ENCODE measurements at places on chromosomes 3 and 15.

DNA sequence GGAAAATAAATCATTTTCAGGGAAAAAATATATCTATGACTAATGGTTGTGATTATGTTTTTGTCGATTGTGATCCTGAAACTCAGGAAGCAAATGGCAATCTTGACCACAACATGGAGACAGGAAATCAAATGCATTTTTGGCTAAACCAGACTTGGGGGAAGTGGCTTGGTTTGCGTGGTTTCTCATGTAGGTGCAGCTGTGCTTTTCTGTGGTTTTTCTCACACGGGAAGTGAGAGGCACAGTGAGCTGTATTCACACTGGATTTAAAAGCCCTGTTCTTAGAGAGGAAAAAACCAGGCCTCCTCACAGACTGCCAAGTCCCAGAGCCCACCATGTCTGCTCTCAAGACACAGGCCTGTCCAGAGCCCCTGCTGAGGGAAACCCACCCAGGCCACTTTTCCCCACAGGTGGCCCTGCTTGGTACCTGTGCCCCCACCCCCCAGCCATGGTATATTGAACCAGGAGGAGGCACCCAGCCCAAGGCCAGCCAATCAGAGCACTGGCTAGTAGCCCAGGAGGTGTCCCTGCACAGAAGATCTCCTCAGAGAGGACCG lies 46.1 kb downstream of the BTD start:
- peak; percentile 42 for DNase-seq

- DNase-seq: no peak
These were observed 135.0 kb upstream of the PRICKLE2 start for GRCh38 chr3:64360280-64360679.

DNA sequence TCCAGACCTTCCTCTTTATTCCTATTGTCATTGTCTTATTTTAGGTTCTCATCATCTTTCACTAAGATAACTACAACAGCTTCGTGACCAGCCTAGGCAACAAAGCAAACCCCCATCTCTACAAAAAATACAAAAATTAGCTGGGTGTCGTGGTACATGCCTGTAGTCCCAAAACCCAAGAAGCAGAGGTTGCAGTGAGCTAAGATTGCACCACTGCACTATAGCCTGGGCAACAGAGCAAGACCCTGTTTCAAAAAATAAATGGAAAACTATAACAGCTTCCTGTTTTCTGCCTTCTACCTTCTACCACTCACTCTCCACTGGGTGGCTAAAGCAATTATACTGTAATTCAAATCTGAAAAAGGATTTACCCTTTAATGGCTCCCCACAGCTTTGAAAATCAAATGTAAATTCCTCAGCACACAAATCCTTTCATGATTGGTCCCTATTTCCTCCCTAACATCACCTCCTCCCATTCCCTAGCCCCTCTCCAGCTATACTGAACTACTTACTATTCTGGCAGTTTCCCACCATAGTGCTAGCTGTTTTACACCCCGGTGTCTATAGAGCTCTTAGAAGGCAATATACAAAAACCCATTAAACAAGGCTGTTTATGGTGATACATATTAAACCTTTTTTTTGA lies 33.4 kb downstream of the LRRFIP2 start:
- DNase-seq: no peak

- DNase-seq: no peak
These were observed 135.7 kb downstream of the LRIG1 start for GRCh38 chr3:66365080-66365479.

GRCh38 chr15:43489191-43489590 lies 3.8 kb downstream of the TP53BP1 start:
- no peak for DNase-seq

GRCh38 chr3:31361371-31362273 lies 171.1 kb upstream of the STT3B start:
- no peak for DNase-seq

- no peak for DNase-seq
These were observed 6.1 kb downstream of the ULK3 start for GRCh38 chr15:74836846-74837245.

DNA sequence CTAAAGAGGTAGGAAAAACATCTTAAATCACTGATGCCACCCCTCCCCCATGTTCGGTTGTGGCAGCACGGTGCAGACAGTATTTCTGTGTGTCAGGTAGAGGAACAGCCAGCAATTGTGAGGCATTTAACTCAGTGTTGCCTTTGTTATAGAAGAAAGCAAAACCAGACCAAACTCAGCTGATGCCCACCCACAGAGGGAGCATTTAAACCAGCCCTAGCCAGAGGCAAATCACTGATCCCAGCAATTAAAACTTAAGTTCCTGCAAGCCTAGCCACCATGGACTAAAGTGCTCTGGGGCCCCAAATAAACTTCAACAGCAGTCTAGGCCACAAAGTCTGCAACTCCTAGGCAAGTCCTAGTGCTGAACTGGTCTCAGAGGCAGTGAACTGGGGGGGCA lies 94.5 kb downstream of the CFAP20DC start:
- DNase-seq: no peak

GRCh38 chr15:77634266-77634962 lies 1.7 kb upstream of the LINGO1 start:
- DNase-seq: peak; percentile 28

DNA sequence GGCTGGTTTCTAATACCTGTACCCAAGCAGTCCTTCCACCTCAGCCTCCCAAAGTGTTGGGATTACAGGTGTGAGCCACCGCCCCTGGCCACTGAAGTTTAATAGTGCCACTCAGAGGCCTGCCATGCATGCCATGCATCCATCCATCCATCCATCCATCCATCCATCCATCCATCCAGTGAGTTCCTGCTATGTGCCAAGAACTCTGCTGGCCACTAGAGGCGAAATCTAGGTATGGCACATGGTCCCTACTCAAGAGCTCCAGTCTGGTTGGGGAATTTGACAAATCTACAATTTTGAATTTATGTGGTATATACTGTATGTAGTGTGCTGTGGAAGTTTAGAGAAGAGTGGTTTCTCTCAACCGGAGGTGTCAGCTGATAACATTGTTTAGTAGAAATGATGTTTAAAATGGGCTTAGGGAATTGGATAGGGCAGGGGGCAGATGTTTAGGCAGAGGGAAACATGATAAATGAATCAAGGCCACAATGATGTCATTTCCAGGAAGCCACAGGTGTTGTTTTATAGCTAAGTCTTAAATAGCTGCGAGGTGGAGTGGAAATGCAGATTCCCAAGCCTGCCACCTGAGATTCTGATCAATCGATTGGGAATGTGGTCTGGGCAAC lies 384.4 kb upstream of the C2CD4B start:
- no peak for DNase-seq

DNA sequence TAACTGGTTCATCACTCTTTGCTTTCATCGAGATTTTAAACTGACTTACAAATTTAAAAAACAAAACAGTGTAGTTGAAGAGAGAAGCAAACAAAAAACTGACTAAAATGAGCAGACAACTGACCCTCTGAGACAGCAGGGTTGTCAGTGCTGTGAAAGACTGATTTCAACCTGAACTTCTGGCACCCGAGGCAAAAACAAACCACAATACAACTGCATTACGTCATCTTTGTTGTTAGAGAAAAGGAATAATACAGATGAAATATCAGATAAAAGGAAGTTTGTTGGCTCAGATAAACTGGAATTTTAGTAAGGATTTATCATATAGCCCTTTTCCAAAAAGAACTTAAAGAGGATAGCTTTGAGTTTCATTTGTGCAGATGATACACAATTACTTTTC lies 51.1 kb downstream of the PARP15 start:
- DNase-seq: no peak

DNA sequence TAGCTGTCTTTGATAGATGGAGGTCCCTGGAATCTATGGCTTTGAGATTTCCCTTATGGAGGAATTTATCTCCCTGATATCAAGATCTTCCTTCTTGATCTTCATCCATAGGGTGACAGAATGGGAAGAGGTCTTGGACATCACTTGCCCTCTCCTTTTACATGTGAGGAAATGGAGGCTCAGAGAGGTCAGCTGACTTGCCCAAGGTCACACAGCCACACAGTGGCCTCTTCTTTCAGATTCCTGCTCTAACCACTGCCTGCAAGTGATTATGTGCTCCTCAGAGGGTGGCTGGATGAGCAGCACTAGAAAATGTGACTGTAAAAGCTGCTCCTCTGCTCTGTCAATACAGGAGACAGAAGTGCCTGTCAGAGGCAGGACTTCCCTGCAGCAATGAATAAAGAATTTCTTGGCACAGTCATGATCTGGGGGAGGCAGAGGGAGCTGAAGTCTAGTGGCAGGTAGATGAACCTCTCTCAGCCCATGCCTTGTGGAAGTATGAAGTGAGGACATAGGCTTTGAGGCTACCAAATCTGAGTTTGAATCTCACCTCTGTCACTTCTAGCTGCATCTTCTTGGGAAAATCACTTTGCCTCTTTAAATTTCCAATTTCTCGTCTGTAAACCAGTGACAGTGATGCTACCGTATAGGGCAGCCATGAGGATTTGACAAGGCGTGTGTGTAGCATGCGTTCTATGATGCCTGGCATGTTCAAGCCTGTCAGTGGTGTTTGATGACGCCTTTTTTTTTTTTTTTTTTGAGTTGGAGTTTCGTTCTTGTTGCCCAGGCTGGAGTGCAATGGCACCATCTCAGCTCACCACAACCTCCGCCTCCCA lies 12.0 kb downstream of the SSUH2 start:
- no peak for DNase-seq

- no peak for DNase-seq
These were observed 103.9 kb upstream of the SLC6A11 start for GRCh38 chr3:10712121-10712520.

GRCh38 chr3:127739347-127740135 lies 66.8 kb downstream of the ABTB1 start:
- DNase-seq: no peak

GRCh38 chr15:53412542-53412941 lies 346.9 kb downstream of the WDR72 start:
- no peak for DNase-seq

- no peak for DNase-seq
These were observed 9.9 kb downstream of the ALDH1A3 start for GRCh38 chr15:100889385-100890050.

GRCh38 chr3:77271306-77271705 lies 231.4 kb downstream of the ROBO2 start:
- DNase-seq: no peak

- DNase-seq: no peak
These were observed 82.4 kb upstream of the HERC1 start for GRCh38 chr15:63915873-63916771.

GRCh38 chr3:143222505-143222904 lies 102.9 kb downstream of the CHST2 start:
- DNase-seq: no peak

- DNase-seq: no peak
These were observed 283.2 kb upstream of the STT3B start for GRCh38 chr3:31249545-31249944.

DNA sequence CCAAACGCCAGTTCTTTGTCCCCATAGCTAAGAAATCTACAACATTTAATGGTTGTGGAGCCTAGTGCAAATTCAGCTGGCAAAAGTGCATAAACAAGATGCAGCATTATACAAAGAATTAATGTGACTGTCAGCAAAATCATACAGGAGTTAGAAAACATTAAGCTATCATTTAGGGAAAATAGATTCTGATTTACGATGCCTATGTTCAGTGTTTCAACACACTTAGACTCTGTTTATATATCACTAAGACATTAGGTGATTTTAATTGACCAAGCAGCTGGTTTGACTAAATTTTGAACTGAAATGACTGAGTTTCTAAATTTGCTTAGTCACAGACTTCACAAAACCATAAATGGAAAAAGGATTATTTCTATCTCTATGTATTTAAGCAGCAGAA lies 1076.8 kb downstream of the TBL1XR1 start:
- no peak for DNase-seq

DNA sequence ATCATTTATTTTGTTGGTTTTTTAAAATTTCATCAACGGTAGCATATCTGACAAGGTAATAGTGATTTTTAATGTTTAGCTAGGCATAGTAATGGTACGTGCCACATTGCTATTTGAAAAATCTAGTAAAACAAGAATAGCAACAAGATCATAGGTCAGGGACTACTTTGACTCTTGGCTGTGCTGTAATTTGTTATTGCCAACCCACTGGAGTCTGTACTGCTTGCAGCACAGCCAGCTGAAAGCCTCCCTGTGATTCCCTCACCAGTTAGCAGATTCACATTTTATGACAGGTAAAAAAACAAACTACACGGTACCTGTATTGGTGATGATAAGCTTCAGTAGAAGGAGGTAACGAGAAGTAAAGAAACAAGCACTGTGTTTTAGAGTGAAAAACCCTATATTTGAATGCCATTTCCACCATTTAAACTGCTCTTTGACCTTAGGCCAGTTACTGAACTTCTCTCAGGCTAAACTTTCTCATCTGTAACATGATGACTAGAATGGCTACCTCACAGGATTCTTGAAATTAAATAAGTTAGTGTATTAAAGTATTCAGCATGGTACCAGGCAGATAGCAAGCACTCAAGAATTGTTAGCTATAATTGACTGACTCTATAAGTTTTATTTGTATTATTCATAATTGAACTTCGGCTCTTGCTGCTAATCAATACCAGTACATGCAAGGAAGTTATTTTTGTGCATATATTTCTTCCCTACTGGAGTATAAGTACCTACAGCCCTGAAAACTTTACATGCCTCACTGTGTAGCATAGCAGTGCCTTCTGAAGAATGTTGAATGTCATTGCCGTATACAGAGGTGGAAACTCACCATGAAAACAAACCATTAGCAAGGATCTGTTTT lies 16.1 kb downstream of the FILIP1L start:
- DNase-seq: no peak

DNA sequence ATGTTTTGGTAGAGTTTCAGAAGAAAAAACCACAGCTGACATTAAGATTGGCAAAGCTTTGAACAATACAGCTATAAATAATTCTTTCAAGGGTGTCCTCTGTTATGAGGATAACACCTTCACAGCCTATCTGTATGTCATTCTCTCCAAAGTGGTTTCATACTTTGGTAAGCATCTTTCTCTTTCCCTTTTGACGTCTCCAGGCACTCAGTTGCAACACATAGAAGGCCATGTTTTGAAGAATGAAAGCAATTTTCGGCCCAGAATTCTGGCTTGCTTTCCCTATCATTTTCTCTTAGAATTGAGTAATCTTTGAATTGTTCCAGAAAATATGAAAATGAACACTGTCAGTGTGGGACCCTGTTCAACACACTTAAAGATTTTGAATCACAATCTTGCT lies 200.0 kb upstream of the CBLB start:
- DNase-seq: no peak

DNA sequence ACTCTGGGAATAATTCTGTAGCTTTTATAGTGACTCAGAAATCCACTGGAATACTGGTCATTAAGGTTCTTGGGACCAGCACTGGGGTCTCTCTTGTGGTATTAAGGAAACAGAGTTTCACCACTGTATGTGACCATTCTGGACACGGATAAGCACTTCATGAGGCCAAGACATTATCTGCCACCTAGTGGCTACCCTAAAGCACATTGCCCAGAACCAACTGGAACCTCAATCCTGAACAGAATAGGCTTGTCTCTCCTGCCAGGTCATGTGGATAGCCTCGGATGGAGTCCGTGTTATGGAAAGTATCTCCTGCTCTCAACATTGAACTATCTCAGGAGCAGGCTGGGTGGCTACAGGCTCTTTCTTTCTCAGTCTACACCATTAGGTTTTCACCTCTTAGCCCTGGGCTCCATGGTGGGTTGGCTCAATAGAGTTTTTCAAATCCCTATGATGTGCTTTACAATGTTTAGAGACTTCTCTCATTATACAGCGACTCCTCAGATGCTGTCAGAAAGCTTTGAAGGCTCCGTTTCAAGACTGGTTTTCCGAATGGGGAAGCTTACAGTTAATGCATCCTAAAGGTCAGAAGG lies 167.6 kb upstream of the ST8SIA2 start:
- no peak for DNase-seq

All from activated CD4-positive, alpha-beta T cell treated with anti-CD3 and anti-CD28 coated beads for 4 hours (primary cell).